NCI-H510A (cell line): ENCODE measurements at places on chromosomes 5 and 9.

GRCh38 chr9:131807144-131807983, 67.5 kb upstream of the RAPGEF1 start:
- no peak for DNase-seq

- no peak for DNase-seq
Measured at GRCh38 chr9:221989-222776, 7.5 kb downstream of the DOCK8 start.

DNA sequence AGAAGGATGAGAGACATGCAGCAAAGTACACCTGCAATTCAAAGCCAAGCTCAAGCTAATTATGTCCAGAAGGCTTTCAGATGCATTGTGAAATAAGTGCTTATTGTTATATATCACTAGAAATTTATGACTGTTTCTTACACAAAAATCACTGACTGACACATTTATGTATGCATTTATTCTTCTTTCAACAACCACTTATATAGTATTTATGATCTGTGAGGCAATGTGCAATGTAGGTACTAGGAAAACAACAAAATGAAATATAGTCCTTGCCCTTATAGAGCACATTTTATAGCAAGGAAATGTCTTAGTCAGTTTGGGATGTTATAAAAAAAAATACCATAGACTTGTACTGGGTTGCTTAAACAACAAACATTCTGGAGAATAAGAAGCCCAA, 167.6 kb downstream of the YIPF5 start:
- DNase-seq, result no peak

DNA sequence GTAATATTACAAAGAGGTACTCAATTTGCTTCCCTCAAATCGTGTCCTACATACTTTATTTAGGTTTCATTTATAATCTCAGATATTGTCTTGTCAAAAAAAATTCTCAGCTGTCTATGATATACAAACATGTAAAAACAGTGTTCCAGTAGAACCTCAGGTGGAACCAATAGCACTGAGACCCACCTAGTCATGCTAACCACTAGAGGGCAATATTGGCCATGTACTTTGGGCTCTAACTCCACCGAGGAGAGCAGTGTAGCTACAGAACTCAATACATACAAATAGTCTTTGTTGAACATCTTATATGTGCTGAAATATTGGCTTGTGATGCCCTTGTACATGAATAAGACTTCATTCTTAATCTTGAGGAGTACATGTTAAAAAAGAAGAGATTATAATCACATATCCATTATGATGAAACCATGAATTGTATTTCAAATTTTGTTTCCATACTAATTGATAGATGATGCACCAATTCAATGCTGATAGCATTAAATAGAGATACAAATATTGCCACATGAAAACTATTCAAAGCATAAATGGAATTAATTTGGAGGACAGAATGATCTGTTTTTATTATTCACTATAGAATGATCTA, 71.2 kb upstream of the CNTLN start:
- DNase-seq, result no peak

GRCh38 chr5:777756-778161, 6.8 kb downstream of the ZDHHC11B start:
- DNase-seq, result no peak

DNA sequence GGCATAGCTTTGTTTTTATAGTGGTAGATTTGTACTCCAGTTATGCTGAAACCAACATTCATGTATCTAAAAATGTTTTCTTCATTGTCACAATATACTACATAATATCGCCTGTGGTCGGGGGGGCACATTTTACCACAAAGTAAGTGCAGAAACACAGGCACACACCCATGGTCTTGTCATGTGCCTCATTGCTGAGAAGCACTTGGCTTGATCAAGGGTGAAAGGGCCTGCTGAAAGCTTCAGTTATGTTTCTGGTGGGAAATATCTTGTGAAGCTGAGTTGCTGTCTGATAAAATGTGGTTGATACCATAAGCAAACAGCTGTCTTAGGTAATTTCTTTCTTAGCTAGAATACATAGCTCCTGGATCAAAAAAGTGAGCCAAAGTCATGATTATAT, 393.1 kb downstream of the MAN2A1 start:
- no peak for DNase-seq

DNA sequence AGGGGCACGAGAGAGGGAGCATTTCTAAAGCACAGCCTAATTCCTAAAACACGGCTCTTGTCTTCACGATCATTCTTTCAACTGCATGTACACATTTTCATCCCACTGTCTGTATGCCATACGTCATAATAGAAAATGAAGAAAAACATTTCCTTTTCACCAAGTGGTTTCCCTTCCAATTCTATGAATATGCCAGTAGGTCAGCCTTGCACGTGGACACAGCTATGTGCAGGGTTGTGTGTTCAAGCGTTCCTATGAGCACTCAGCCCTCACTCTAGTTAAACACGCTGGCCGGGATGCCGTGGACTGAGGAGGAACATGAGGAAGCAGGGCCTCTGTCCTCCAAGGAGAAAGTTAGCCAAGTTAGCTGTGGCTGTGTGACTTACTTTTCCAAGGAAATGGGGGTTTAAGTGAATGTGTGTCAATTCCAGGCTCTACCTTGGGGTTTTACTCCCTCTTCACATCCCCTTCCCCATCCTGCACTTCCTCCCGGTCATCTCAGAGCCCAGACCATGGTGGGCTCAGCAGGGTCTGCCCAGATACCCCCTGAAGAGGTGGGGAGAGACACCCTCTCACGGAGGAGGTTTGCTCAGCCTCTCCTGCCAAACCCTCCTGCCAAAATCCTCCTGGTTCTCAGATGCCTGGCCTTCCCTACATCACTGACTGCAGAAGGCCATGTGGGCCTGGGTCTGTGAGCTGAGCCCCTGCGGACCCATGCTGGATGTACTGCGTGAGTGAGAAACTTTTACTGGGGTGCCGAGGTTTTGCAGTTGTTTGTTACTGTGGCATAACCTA, 230.6 kb downstream of the FSTL4 start:
- DNase-seq, result no peak

GRCh38 chr9:15182730-15183129, 124.3 kb downstream of the TTC39B start:
- no peak for DNase-seq

- no peak for DNase-seq
Measured at GRCh38 chr9:21450733-21451394, 10.6 kb downstream of the IFNA1 start.

DNA sequence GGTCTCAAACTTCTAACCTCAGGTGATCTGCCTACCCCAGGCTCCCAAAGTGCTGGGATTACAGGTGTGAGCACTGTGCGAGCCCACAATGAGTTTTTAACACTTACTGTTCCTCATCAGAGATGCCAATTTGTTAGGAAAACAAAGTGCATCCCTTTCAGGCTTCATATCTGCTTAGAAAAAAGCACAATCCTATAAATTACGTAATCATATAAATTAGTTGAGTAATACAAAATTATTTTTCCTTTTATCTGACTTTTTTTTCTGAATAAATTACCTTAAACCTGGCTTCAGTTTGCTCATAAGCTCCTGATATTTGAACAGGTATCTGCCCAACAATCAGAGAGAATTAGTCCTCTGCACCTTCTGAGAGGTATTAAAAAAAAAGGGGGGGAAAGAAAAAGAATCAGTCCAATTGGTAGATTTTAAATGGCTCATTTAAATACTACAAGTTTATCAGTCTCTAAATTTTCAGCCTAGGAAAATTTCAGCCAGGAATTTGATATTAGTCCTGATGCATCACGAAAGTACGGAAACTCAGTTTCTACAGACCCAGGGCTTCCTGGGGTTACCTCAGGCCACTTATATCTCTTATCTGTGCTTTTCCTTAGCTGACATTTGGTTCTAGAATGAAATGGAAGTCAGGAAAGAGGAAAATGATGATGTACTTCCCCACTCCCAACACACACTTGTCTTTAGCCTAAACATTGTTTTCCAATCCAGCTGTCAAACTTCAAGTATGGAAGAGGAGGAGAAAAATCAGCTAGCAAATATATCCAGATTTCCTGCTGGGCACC, 26.8 kb downstream of the ITGA1 start:
- no peak for DNase-seq

DNA sequence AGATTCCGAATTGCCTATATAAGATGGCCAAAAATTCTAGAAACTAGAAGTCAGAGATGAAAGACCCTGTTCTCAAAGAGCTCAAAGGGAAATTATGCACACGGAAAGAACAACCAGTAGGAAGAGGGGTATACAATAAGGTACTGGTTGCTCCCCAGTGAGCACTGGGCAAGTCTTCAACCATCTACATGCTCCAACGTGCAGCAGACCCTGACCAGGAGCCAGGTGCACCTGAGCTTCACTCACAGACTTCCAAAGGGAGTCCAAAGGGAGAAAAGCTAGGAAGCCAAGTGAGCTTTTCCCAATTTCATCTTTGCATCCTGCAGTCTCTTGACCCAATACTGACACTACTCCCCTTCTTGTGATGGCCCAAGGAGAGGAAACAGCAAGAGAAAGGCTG, 3.9 kb downstream of the REEP5 start:
- no peak for DNase-seq

- DNase-seq, result peak; percentile 62
Measured at GRCh38 chr9:95508968-95509850, 7.6 kb downstream of the PTCH1 start.

GRCh38 chr5:12272389-12272788, 368.1 kb upstream of the CTNND2 start:
- no peak for DNase-seq

GRCh38 chr5:115621365-115621900, 4.4 kb downstream of the TMED7 start:
- no peak for DNase-seq

DNA sequence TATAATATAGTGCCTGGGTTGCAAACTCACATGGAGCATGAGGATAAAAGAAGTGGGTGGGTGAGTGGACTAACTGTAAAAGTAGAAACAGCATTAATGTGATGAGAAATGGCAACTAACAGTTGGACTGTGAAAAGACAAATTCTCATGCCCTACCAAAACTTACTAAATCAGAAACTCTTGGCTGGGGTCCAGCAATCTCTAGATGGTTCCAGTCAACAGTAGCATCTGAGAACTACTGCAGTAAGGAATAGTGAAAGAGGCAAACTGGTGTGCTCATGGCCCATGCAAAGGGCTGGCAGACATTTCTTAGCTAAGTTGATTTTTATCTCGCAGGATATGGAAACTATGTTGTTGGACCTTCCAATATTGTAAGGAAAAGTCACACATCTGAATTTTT, 150.3 kb downstream of the PIK3R1 start:
- no peak for DNase-seq

DNA sequence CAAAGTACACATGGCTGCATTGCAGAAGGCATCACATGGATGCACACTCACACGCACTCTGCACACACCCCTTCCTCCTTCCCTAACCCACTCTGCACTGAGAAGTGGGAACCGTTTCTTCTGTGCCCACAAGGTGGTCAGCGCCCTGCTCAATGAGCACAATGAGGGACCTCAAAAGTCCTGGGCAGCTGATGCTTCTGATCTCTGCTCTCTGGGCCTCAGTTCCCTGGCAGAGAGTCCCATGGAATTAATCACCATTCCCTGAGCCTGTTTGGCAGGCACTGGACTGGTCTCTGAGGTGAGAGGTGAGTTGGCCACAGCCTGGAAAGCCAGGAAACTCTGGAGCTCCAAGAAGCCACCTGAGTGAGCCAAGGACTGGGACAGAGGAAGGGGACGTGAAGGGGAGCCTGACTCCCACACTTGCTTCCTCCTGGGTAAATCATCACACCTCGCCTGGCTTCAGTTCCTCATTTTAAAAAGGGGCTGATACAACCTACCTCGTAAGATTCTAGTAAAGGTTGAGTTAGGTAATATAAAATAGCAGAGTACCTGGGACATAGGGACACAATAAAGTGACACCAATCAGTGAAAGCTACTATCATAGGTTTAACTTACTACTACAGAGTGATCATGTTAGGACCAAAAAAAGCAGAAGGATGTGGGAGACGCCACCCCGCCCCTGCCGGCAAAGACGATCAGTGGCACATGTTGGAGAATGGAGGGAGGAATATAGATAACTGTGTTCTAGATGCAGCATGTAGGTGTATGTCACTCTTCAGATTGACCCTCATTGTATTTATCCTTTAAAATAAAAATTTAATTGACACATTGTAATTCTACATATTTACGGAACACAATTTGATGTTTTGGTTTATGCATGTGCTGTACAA, 21.1 kb upstream of the IGFBPL1 start:
- DNase-seq, result no peak

DNA sequence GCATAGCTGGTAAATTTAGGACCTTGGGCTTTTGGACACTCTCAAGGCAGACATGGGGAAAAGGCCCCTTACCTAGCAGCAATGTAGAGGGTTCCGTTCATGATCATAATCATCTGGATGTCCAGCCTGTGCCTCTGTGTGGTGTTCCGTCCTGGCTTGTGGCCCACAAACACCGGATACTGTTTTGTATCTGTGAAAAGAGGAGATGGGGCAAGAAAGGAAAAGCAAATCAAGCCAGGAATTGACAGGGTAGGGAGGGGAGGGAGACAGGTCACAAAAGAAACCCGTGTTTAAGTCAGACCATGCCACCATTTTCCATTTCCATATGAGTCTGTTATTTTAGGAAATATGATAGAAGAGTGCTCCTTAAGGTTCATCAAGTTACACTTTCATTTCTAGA, 72.5 kb downstream of the SEMA6A start:
- DNase-seq, result no peak

DNA sequence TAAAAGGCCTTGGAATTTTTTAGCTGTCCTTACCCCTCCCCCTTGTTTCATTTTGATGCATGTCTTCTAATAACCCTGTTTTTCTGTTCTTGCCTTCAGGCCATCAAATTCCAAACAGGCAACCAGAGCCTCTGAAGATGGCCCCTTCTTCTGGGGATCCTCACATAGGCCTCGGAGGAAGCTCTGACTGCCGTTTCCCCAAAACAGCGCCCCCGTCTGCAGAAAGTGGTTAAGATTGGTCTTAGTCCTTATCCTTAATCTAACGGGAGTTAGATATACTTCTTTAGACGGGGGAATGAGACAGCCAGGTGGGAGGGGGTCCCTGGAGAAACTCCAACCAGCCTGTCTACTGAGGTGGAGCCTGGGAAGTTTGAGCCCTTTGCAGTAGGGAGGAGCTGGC, 226.3 kb upstream of the ZNF608 start:
- DNase-seq, result no peak

- DNase-seq, result no peak
Measured at GRCh38 chr9:125444956-125445506, 183.4 kb downstream of the GAPVD1 start.

GRCh38 chr5:1484730-1485578, 38.8 kb downstream of the LPCAT1 start:
- no peak for DNase-seq

- no peak for DNase-seq
Measured at GRCh38 chr9:104861397-104861796, 66.6 kb downstream of the ABCA1 start.

- peak; percentile 18 for DNase-seq
Measured at GRCh38 chr9:121450241-121450640, 49.4 kb downstream of the GGTA1 start.

- DNase-seq, result no peak
Measured at GRCh38 chr5:169609716-169610115, 26.1 kb downstream of the SPDL1 start.
